ENCODE measurements at places on chromosomes 5 and 9. TPM values are rescaled to one million over a fixed set of nuclear protein-coding genes. Genes with fewer than 3 reads are reported as not detected.
A peak's percentile ranks its signal among the peaks of the same experiment; 100 is the strongest.

Gene IFNA14
- polyA plus RNA-seq, result not detected

Gene CAPSL
- polyA plus RNA-seq, result not detected

Gene CTXN3
- polyA plus RNA-seq, result 1.2 TPM

Gene DAPK1
- 25.5 TPM for polyA plus RNA-seq

Gene PCDHGA7
- 1.6 TPM for polyA plus RNA-seq

Gene MPDZ
- polyA plus RNA-seq, result 41.8 TPM

Gene DRD1
- polyA plus RNA-seq, result not detected

DNA sequence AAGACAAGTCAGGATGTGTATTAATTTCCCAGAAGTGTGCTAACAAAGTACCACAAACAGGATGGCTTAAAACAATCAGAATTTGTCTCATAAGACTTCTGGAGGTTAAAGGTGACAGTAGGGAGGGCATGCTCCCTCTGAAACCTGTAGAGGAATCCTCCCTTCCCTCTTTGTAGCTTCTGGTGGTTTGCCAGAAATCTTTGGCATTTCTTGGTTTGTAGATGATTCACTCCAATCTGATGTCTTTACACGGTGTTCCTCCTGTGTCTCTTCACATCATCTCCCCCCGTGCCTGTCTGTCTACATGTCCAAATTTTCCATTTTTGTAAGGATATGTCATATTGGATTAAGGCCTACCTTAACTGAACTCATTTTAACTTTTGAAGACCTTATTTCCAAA, 471.5 kb downstream of the ZNF608 start:
- DNase-seq, result no peak

DNA sequence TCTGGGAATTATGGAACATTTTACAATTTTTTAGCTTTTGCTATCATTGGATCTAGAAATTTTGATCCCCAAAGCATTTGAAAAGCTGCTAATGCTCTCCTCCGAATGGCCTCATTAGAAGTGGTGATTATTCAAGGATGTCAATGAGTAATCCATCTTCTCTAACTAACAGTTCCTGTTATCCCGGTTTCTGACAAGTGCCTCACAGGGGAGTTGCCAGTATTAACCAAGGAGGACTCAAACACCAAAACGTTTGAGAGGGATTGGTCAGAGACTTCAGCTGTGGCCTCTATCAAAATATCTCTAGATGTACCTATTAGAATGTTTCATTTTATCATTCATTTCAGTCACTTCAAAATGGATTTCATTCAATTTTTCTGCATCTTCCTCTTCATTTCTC, 208.3 kb upstream of the ITGA1 start:
- no peak for DNase-seq

- DNase-seq, result no peak
Observed at GRCh38 chr9:96818533-96818932, 35.8 kb downstream of the ZNF782 start.

DNA sequence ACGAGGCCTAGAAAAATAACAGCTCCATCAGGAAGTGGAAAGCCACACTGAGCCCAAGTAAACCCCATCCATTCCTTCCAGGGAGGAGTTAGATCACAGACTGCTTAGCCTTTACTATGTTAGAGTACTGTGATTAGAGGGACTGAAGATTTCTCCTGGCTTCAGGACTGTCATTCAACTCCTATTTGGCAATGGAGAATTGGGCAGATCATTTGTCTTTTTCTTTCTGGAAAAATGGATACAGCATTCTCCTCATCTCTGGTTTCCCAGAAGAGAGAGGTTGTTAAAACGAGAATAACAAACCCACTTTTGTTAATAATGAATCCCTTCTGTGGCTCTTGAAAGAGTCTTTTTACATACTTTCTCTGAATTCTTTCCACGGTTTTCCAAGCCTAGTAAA, 150.4 kb downstream of the GABRB2 start:
- DNase-seq, result peak; percentile 54

- DNase-seq, result no peak
Observed at GRCh38 chr9:29640507-29640906, 2067.2 kb upstream of the C9orf72 start.

DNA sequence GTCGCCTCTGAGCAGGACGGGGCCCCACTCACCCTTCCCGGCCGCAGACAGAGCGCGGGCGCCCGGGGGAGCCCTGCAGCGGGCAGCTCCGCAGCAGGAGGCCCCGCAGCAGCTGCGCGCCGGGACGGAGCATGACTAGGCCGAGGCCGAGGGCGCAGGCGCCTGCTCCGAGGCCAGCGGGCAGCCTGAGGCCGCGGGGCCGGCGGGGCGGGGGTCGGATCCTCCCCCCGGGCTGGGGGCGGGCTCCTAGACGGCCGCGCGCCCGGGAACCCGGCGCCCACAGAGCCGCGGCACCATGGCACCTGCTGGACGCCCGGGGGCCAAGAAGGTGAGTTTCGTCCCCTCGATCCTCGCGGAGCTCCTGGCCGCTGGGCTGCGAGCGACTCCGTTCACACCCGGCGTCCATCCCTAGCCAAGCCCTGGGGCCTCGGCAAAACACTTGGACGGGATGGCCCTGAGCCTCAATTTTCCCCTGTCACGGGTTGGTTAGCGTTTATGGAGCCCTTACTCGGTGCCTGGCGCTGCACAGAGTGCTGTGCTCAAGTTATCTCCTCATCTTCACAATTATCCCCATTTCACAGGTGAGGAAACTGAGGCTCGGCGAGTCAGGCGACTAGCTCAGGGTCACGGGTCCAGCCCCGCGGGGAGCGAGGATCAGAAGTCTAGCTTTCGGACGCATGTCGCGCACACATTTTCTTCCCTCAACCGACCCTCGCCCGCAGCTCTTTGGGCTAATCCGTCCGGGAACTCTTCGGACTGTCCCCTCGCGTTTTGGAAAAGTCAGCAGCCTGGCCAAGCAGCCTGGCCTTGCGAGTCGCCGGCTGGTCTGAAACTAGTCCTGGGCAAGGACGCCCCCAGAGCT, at the start of the genes BHMT2 and DMGDH:
BHMT2 (plus strand) TSS at position 280 of the 862 bp plus-strand sequence; CDS start at position 296, 16 bp downstream.
DMGDH (minus strand) TSS at position 187 of the 862 bp plus-strand sequence; CDS start at position 133, 54 bp downstream.
- DNase-seq, result peak; percentile 48

GRCh38 chr9:91243029-91243428, 118.7 kb downstream of the AUH start:
- DNase-seq, result no peak

DNA sequence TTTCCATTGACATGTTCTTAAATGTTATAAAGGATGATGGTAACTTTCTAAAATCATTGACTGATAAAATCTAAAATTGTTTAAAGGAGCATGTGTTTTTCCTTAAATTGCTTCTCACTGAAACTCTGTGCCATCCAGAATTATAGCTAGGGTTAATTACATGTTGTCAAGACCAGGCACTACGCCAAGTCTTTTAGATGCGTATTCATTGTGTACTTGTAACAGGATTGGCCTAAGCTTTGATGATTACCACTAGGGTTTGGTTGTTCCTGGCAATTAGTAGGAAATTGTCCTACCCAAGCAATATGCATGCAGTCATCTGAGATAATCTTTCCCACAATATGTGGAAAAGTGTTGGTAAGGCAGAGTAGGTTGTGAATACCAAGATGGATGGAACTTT, 43.8 kb downstream of the PRKACG start:
- DNase-seq, result no peak

GRCh38 chr9:34403554-34404380, 27.1 kb upstream of the MYORG start:
- peak; percentile 45 for DNase-seq

GRCh38 chr9:2023532-2023931, 8.4 kb downstream of the SMARCA2 start:
- no peak for DNase-seq

DNA sequence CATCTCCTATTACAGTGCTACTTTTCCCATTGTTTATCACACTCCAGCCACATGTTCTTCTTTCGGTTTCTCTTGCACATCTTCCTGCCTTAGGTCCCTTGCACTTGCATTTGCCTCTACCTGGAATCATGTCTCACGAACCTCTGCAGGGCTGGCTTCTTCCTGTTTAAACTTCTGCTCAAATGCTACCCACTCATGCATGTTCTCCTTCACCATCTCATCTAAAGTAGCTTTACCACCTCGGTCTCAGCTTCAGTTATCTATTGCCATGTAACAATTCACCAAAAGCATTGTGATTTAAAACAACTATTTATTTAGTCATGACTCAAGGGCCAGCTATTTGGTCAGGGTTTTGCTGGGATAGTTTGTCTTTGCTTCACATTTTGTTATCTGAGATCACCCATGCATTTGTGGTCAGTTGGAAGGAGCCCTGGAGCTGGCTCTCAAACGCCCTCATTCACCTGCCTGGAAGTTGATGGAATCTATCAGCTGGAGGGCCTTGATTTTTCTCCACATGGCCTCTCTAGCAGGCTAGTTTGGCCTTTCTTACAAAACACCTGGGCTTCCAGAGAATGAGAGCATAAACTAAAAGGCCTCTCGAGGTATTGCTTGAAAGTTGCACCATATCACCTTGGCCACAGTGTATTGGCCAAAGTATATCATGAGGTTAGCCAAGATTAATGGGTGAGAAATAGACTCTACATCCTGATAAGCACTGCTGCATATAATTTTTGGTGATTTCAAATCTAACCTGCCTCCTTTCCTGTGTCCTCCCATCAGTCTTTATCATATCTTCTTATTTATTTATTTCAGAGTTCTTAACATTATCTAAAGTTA, 21.4 kb downstream of the SPINK1 start:
- DNase-seq, result no peak

DNA sequence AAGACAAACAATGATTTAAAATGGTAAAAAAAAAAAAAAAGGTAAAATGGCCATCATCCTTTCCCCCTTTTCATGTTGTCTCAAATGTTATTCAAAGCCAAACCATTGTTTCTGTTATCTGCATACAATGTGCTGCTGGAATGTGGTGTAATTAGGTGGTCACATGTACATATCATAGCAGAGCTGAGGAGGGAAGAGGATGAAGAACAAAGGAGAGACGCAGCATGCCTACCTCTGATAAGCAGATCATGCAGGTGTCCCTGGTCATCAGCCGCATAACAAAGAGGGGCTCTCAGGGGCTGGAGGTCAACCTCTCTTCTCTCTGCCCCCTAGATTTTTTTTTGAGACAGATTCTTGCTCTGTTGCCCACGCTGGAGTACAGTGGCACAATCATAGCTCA, 141.0 kb downstream of the CARTPT start:
- DNase-seq, result no peak

- no peak for DNase-seq
Observed at GRCh38 chr5:67248703-67249589, 52.3 kb upstream of the CD180 start.

All from hindlimb muscle (tissue), 1 donor.